ENCODE measurements at places on chromosomes 13 and 19. TPM values are rescaled to one million over a fixed set of nuclear protein-coding genes. Genes with fewer than 3 reads are reported as not detected.

CALM3 gene
- total RNA-seq, result 296 TPM

LILRB2 gene
- 3.4 TPM for total RNA-seq

DNA sequence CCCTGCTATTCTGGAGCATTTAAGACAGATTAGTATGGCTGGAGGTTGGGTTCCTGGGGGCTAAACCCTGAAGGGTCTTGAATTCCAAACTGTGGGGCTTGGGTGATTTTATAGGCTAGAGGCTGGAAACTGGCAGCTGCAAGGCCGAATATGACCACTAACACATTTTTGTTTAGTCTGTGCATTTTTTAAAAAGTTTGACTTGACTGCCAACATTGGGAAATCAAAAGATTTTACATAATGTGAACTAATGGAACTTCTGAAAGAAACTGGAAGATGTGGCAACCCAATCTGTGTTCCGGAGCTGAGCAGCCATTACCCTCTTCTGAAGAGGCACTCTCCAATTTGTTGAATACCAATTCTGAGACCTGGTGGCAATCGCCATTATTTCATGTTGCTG lies 5.1 kb downstream of the ZNF784 start:
- no peak overlapping the region for H3K4me3 ChIP-seq
- no peak overlapping the region for H3K27ac ChIP-seq
- no peak for DNase-seq
- peaks cover 31% of the 10 kb centered on the region for H3K36me3 ChIP-seq
- H3K27me3 ChIP-seq, result no peaks in the 10 kb centered on the region

DNA sequence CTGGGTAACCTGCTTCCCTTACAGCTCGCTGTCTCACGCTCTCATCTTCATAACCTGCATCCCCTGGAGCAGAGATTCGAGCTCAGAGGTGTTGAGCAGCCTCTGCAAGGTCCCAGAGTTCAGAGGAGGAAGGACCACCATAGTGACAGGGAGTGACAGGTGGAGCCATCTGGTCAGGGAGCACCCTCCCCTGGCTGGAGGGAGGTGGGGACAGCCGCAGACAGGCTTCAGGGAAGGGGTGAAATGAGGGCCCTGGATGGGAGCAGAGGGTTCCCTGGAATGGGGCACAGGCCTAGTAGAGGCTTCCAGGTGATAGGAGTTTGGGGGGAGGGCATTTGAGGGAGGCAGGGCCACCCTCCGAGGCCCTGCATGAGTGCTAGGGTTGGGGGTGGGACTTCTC lies 82.1 kb downstream of the ZNF429 start:
- no peak overlapping the region for H3K27ac ChIP-seq
- DNase-seq, result no peak
- no peak overlapping the region for H3K4me3 ChIP-seq
- H3K4me1 ChIP-seq, result no peaks in the 10 kb centered on the region
- no peaks in the 10 kb centered on the region for H3K36me3 ChIP-seq

GRCh38 chr13:30346153-30346788 lies 38.9 kb upstream of the KATNAL1 start:
- no peak overlapping the region for H3K4me3 ChIP-seq
- no peak overlapping the region for H3K27ac ChIP-seq
- H3K4me1 ChIP-seq, result no peaks in the 10 kb centered on the region
- H3K27me3 ChIP-seq, result no peaks in the 10 kb centered on the region
- H3K36me3 ChIP-seq, result no peaks in the 10 kb centered on the region

GRCh38 chr19:12737835-12738351 lies 596 bp downstream of the GET3 start:
- no peak for DNase-seq
- peak overlapping the region; percentile 87 for H3K4me3 ChIP-seq
- H3K27ac ChIP-seq, result peak overlapping the region; percentile 83

Measured in right atrium auricular region (tissue), 2 donors.